ENCODE measurements at places on chromosomes 12 and 14.
A peak's percentile ranks its signal among the peaks of the same experiment; 100 is the strongest.

GRCh38 chr14:100132161-100132902 lies 27.1 kb downstream of the DEGS2 start:
- no peak for DNase-seq

DNA sequence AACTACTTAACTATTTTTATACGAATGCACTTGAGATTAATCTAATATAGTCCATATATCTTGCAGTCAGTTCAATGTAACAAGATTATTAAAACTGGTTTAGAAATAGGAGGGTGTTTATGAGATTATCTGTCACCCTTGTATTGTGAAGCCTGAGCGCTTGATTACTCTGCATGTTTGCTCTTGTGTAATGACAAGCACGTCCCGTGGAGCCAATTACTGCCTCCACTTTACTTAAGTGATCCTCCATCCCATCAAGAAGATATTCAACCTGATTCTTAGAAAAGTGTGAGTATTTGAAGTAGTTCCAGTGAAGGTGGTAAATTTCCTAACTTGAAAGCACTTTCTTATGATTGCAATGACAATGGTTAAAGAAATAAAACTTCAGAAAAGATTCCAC lies 415.2 kb upstream of the GARIN6 start:
- DNase-seq: no peak

DNA sequence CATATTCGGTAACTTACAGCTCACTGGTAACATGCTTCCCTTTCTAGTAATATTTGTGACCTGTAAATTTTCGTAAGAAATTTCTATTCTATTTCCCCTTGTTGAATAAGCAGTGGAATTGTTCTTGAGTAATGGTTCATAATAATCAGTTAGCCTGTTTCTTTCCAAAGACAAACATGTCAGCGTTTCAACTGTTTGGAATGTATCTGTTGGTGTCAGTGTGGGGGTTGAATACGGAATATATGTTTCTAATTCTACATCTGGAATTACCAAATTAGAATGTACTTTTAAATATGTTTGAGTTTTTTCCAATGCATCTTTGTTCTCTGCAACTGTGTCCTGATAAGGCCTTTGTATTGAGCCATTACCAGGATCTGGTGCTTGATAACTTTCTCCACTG lies 2.0 kb downstream of the BBS10 start:
- no peak for DNase-seq

DNA sequence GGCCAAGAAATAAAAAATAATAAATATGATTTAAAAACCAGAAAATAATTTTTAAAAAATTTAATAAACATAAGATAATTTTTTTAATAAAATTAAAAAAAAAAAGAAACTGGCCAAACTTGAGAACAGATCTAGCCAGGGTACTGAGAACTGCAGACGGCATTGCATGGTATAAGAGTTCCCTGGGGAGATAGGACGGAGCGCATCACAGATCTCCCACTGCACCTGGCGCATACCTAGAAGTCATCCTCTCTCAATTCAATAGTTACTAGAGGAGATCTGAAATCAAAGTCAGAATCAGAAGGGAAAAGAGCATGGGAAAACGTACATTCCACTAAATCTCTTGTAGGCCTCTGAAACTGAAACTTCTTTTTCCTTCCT lies 58.9 kb upstream of the BCL2L14 start:
- DNase-seq: no peak

- no peak for DNase-seq
Observed at GRCh38 chr12:104455578-104456416, 951 bp upstream of the CHST11 start.

DNA sequence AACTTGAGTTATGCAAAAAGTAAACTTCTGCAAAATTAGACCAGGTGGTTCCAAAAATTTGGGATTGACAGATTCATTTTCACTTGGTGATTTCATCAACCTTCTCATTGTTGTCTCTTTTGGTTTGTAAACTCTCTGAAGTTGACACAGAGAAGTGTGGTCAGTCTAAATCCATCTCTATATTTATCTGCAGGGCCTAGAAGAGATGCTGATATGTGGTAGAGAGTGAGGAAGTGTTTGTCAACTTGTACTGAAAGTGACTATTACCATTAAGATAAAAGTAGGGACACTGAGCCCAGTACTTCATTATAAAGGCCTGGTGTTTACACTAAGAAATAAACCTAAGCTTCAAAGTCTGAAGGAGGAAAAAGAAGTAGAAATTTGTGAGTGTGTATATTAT lies 73.7 kb downstream of the RMST start:
- no peak for DNase-seq

GRCh38 chr12:6539314-6539682 lies 5.0 kb downstream of the GAPDH start:
- DNase-seq: no peak

DNA sequence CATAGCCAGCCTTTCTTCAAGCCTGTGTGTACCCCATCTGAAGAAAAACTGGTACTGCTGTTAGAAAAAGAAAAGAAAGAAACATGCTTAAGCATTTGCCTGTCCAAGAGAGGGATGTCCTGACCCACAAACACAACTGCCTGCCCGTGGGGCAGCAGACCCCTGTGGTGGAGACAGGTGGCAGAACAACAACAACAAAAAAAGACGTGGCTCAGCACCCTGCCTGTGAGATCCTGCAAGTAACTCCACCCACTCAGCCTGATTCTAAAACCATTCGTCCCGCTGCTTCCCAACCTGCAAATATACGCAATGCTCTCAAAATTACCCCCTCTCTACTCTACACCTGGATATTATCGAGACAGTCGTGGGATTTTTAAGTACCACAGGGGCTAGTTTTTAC lies 64.9 kb upstream of the ZDHHC17 start:
- DNase-seq: no peak

DNA sequence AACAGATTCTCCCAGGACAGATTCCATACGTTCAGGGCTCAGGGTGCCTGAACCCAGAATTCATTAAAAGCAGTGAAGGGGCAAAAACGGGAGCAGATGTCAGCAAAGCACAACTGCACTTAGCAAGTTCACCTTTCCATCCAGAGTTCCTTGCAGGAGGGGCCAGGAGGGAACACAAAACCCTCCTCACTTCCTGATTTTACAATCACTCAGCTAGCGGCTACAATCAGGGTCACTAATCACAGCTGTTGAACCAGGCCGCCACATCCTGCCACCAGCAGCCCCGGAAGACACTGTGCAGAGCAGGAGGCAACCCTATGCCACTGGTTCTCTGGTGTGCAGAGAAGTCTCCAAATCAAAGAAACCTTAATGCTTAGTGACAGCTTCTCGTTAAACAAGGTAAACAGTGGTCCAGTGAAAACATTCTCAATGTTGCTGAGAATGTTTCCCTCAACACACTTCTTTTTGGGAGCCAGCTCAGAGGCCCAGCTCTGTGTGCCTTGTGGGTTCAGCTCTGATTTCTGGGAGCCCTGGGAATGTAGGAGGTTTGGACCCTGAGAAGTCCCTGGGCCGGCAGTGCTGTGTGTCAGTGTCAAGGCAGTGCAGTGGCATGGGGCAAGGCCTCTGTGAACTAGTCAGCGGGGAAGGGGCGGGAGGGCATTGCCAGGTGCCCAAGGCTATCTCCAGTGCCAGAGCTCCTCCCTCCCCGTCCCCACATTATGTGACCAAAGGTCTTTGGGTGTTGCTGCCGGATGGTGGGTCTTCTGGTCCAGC lies 54.5 kb downstream of the VCPKMT start:
- DNase-seq: peak; percentile 49

DNA sequence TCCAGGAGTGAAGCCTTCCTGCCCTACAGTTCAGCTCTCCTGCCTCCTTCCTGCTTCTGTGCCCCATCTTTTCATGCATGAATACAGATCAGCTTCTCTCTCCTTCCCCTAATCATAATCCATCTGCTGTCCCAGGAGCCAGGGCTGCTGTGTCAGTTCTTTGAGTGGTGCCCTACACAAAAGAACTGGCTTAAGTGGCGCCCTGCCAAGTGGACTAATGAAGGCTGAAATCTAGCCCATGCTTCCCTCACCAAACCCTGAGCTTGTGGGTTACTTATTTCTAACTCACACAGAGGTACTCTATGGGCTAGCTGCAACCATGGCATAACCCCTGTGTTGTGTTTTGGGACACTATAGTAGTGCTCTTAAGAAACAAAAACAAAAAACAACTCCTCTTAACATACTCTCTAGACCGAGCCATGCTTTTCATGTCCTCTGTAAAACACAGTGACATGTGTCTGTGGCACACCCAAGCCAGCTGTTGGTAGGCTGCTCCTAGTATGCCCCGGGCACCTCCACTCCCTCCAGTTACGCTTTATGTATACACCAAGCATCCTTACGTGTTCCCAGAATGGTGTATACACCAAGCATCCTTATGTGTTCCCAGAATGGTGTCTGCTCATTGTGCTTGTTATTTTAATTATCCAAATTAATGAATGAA lies 19.3 kb upstream of the ETV6 start:
- no peak for DNase-seq

GRCh38 chr12:28963554-28963953 lies 185.5 kb upstream of the FAR2 start:
- DNase-seq: no peak

DNA sequence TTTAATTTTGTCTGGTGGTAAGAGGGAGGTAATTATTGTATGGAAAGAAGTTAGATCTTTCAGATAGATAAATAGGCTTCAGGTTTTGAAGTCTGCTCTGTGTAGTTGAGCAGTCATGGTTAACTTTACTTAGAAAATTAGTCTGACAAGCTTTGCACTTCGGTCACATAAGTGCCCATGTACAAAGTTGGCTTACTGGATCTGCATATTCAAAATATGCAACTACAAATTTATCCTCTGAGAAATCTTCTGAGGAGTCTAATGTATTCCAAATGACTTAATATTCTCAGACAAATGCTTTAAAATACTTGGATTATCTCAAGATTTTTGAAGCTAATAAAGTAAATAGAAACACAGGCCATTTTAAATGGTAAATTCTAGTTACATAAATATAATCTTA lies 61.2 kb downstream of the ETNK1 start:
- DNase-seq: no peak

- no peak for DNase-seq
Observed at GRCh38 chr14:55245657-55246268, 25.5 kb upstream of the FBXO34 start.

GRCh38 chr12:43147878-43148277 lies 404.1 kb downstream of the ADAMTS20 start:
- DNase-seq: no peak

DNA sequence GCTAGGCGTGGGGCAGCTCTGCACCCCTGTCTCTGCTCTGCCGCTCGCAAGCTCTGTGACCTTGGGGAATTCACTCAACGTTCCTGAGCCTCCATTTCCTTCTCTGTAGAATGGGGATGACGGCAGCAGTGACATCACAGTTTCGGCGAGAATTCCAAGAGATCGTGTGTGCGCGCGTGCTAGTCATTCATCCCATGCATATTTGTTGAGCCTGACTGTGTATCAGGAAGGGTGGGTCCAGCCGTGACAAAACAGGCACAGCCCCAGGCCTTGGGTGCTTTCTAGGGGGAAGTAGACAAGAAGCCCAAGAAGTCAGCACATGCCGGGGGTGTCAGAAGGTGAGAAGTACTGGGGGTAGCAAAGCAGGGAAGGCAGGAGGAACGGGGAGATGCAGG lies 145.6 kb upstream of the NCOR2 start:
- no peak for DNase-seq

GRCh38 chr12:55973599-55974307 lies at the start of gene RAB5B:
Gene RAB5B (plus strand): TSS chr12:55974078. CDS start chr12:55986961, 12,883 bp downstream.
- DNase-seq: peak; percentile 100

DNA sequence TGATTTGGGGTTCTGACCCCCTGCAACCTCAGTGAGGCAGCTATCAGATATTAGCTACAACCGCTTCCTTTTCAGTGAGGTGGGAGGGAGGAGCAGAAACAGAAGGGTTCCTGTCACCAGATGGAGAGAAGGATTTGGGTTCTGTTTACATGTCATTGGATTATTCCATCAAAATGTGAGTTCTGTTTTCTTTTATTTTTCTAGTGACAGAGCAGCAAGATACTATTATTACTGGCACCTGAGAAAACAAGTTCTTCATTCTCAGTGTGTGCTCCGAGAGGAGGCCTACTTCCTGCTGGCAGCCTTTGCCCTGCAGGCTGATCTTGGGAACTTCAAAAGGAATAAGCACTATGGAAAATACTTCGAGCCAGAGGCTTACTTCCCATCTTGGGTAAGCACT lies 52.8 kb downstream of the FRMD6 start:
- DNase-seq: no peak

DNA sequence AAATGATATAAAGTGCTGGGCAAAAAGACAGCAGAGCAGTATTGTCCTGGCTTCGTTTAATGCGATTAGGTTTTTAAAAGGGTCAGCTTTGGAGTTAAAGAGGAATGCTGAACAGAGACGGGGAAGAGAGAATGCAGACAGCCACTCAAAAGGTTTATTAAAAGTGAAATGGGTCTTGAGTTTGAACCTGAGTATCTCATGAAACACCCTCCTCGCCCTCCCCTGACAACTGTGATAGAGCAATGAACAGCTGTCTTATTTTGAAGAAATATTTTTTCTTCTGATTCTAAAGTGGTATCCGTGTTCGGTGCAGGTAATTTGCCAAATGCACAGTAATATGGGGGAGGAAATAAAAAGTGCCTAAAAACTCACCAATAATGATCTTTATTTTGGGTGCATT lies 73.6 kb downstream of the RBM19 start:
- DNase-seq: no peak

DNA sequence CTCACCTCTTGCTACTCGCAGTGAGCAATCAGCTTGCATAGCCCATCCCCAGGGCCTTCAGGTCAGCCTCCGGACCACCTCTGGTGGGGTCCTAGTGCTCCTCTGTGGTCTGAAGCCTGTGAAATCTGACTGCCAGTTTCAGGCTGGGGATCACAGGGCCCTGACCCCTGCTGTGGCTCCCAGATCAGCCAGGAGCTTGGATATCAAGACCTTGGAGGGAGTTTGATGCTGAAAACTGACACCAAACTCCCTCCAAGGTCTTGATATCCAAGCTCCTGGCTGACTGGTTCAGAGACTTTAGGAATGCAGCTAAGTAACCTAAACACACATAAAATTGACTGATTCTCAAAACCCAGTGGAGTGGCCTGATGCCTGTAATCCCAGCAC lies 19.8 kb upstream of the DHRS4 start:
- DNase-seq: no peak

DNA sequence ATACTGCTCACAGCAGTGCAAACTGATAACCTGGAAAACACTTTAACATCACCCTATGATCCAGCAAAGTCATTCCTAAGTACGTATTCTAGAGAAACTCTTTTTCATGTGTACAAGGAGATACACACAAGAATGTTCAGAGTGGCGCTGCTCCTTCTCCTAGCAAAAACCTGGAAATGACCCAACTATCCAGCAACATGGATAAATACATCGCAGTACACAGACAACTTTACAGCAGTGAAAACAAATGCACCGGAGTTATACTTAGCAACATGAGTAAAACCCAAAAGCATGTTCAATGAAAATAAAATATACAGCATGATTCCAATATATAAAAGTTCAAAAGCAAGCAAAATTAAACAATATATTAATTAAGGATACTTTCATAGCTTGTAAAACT lies 18.7 kb downstream of the SART3 start:
- no peak for DNase-seq

- DNase-seq: no peak
Observed at GRCh38 chr12:44835641-44836379, 40.3 kb downstream of the NELL2 start.

DNA sequence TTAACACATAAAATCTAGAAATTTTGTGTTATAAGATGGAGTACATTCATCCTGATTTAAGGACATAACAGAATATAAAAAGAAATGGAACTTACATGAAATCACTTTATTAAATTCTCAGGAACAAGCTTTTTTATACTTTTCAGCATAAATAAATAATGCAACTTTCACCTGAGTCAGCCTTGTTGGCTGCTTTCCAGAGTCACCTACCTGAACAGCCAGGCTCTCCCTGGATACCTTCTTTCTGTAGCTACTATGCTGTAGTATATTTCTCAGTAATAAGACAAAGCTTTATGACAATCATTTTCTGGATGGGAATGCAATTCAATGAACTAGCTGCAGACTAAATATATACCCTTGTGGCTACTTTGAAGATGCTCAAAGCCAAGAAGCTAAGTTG lies 111.9 kb downstream of the NTS start:
- DNase-seq: no peak
